ENCODE measurements at places on chromosomes 6 and 20. TPM values are rescaled to one million over a fixed set of nuclear protein-coding genes. Genes with fewer than 3 reads are reported as not detected.
A peak's percentile ranks its signal among the peaks of the same experiment; 100 is the strongest.

Gene C6orf52
- total RNA-seq = 4.8 TPM

Gene BYSL
- total RNA-seq = 32.8 TPM

Gene TBXT
- not detected for total RNA-seq

Gene KCNQ5
- total RNA-seq = 1.0 TPM

Gene CTSZ
- total RNA-seq = 61.4 TPM

Gene NINL
- 125 TPM for total RNA-seq

Gene MROH8
- total RNA-seq = 5.7 TPM

Gene TRAPPC3L
- total RNA-seq = not detected

DNA sequence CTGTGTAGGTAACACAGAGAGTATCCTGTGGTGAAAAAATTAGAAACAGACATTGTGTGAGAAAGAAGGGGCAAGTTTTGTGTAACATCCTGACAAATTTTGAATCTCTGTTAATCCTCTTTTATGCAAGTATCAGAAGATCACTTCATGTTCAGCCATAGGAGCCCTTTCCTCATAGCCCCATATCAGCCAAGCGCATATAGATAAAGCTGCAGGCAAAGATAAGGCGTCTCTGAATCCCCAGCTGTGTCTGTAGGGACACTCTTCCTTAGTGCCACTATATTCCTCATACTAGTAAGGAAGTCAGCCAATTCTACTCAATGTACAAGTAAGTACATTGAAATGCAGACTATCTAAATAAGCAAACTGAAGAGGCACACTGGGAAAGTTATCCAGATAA lies 22.3 kb downstream of the HTR1E start:
- H3K4me1 ChIP-seq = peaks cover 4% of the 10 kb centered on the region
- DNase-seq = no peak
- H3K4me3 ChIP-seq = no peak overlapping the region
- H3K36me3 ChIP-seq = no peaks in the 10 kb centered on the region

- no peak for DNase-seq
- H3K36me3 ChIP-seq = no peaks in the 10 kb centered on the region
- H3K27me3 ChIP-seq = peaks cover 90% of the 10 kb centered on the region
- no peak overlapping the region for H3K27ac ChIP-seq
- H3K4me3 ChIP-seq = no peak overlapping the region
Observed at GRCh38 chr6:388202-388903, 3.2 kb upstream of the IRF4 start.

- peaks cover 1% of the 10 kb centered on the region for H3K4me1 ChIP-seq
- DNase-seq = no peak
- H3K36me3 ChIP-seq = no peaks in the 10 kb centered on the region
- H3K27ac ChIP-seq = no peak overlapping the region
Observed at GRCh38 chr6:36809941-36810803, 29.1 kb downstream of the CPNE5 start.

DNA sequence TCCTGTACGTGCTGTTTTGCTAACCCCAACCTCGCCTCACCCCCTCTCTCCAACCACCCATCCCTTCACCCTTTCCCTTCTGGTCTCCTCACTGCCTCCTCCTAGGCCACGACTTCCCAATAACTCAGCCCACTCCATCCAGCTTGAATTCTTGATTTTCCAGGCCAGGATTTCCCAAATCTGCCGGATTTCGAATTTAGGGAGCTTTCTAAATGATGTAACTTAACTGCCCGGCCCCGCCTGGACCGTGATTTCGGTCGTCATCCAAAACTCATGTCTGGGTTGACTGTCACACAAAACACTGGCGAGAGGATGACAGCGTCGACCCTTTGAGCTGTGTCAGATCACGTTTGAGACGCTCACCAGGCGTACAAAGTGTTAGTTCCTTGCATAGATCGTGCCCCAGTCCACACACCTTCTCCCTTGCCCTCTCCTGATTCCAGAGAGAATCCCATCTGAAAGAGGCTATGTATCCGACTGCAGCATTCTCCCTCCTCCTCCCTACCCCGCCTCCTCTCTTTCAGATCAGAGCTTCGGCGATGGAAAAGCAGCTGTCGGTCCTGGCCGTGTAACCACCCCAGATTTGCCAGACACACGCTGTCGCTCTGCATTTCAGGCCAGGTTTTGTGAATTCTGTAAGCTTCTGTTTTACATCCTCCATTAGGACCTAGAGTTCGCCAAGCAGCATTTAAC lies 168.2 kb downstream of the GPX5 start:
- H3K36me3 ChIP-seq = peaks cover 6% of the 10 kb centered on the region
- no peak overlapping the region for H3K27ac ChIP-seq
- peak overlapping the region; percentile 31 for H3K4me3 ChIP-seq
- no peak for DNase-seq

DNA sequence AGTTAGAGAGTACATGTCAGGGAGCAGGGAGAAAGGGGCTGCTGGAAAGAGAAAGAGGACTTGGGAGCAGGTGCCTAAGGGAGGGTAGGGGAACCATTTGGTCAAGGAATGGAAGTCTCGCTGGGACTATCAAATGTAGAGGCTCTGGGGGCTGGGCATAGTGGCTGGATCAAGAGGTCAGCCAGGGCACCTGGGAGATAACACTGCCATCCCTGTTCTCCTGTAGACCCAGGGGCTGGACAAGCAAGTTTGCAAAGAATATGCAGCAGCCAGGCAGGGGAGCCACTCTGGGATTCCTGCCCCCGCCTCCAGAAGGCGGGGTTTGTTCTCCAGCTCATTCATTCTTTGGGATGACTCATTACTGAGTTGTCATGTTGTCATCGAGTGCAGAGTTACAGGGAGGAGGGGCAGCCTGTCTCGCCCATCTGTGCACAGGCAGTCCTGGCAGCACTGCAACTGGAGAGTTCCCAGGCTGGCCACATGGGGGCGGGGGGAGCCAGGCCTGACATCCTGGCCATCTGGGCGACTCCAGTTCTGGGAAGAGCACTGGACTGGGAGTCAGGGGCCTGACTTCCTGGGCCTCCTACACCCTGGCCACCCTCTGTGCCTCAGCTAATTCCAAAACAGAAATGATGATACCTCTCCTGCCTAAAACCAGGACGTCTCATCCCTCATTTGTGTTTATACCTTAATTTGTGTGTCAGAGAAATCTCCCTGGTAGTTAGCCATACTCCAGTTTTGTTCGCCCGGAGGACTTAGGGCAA lies 28.2 kb upstream of the ZFAND3 start:
- peak overlapping the region; percentile 92 for H3K27ac ChIP-seq
- H3K27me3 ChIP-seq = no peaks in the 10 kb centered on the region
- no peaks in the 10 kb centered on the region for H3K36me3 ChIP-seq
- H3K4me3 ChIP-seq = no peak overlapping the region
- H3K4me1 ChIP-seq = peaks cover 11% of the 10 kb centered on the region

DNA sequence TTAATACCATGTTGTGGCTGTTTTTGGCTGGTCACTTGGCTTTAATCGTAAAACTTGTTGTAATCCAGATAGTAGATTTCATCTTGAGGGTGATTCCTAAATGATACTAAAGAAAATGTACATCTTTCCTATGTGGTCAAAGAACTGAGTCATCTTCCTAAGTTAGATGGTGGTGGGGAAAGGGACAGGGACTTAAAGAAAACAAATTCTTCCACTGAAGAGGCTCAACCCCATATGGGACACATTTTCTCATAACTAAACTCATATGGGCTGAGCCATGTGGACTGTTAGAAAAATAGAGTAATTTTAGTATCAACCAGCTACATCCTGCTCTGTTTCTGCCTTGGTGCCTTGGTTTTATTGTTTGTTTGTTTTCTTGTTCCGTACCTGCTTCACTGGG lies 155.8 kb downstream of the TSHZ2 start:
- DNase-seq = no peak
- peaks cover 4% of the 10 kb centered on the region for H3K4me1 ChIP-seq
- H3K36me3 ChIP-seq = no peaks in the 10 kb centered on the region
- H3K4me3 ChIP-seq = no peak overlapping the region

GRCh38 chr20:36672991-36673390 lies 27.0 kb upstream of the SLA2 start:
- H3K27ac ChIP-seq = no peak overlapping the region
- DNase-seq = no peak
- no peaks in the 10 kb centered on the region for H3K36me3 ChIP-seq
- no peak overlapping the region for H3K4me3 ChIP-seq
- H3K4me1 ChIP-seq = peaks cover 14% of the 10 kb centered on the region

- H3K4me1 ChIP-seq = peaks cover 5% of the 10 kb centered on the region
- no peak overlapping the region for H3K4me3 ChIP-seq
- no peak for DNase-seq
- H3K27ac ChIP-seq = no peak overlapping the region
Observed at GRCh38 chr20:20664795-20665589, 47.5 kb downstream of the RALGAPA2 start.

- H3K4me3 ChIP-seq = no peak overlapping the region
- peak overlapping the region; percentile 4 for H3K27ac ChIP-seq
- peaks cover 1% of the 10 kb centered on the region for H3K36me3 ChIP-seq
- DNase-seq = no peak
- no peaks in the 10 kb centered on the region for H3K27me3 ChIP-seq
Observed at GRCh38 chr20:35901678-35902544, 52.4 kb downstream of the SCAND1 start.

DNA sequence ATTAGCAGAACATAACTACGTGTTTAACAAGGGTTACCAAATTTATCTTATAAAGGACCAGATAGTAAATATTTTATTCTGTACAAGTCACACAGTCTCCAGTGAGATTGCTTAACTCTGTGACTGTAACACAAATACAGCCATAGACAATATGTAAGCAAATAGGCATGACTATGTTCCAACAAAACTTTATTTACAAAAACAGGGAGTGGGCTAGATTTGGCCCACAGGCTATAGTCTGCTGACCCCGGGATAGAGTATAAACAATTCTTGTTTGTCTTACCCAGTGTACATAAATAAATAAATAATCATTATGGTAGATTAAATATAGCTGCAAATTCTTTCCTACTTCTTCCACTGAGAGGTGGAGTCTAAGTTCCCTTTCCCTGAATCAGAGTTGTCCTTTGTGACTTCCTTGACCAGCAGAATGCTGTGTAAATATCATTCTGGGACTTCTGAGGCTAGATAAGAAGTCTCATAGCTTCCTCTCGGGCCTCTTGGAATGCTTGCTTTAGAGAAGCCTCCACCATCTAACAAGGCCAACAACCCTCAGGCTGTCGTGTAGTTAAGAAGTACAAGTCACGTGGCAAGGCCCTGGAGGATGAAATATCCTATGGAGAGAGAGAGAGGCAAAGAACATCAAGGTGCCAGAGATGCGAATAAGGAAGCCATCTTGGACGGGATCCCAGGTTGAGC lies 59.1 kb upstream of the TMEM244 start:
- peaks cover 5% of the 10 kb centered on the region for H3K4me1 ChIP-seq
- no peak for DNase-seq
- no peaks in the 10 kb centered on the region for H3K36me3 ChIP-seq
- H3K27me3 ChIP-seq = no peaks in the 10 kb centered on the region
- H3K27ac ChIP-seq = no peak overlapping the region
- no peak overlapping the region for H3K4me3 ChIP-seq

- peaks cover 7% of the 10 kb centered on the region for H3K27me3 ChIP-seq
- H3K36me3 ChIP-seq = no peaks in the 10 kb centered on the region
- H3K4me3 ChIP-seq = no peak overlapping the region
- no peak overlapping the region for H3K27ac ChIP-seq
- no peaks in the 10 kb centered on the region for H3K4me1 ChIP-seq
Observed at GRCh38 chr20:43761386-43762340, 34.9 kb upstream of the GTSF1L start.

DNA sequence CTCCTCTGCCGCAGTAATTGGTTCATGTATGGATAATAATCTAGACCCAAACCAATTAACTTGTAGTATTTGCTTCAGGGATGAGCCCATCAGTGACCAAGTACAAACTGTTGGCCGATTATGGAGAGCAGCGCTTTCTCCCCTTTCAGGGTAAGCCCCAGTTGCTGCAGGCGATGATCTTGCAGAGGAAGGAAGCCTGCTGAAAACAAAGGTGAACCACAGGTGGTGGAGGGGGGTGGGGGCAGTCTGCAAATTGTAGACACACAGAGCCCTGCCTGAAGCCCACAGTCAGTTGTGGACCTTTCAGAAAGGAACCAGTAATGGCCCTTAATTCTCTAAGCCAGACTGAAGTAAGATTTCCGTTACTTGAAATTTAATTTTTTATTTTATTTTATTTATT lies 167.9 kb upstream of the JARID2 start:
- no peak for DNase-seq
- no peak overlapping the region for H3K27ac ChIP-seq
- H3K36me3 ChIP-seq = no peaks in the 10 kb centered on the region
- H3K27me3 ChIP-seq = no peaks in the 10 kb centered on the region
- H3K4me3 ChIP-seq = no peak overlapping the region

DNA sequence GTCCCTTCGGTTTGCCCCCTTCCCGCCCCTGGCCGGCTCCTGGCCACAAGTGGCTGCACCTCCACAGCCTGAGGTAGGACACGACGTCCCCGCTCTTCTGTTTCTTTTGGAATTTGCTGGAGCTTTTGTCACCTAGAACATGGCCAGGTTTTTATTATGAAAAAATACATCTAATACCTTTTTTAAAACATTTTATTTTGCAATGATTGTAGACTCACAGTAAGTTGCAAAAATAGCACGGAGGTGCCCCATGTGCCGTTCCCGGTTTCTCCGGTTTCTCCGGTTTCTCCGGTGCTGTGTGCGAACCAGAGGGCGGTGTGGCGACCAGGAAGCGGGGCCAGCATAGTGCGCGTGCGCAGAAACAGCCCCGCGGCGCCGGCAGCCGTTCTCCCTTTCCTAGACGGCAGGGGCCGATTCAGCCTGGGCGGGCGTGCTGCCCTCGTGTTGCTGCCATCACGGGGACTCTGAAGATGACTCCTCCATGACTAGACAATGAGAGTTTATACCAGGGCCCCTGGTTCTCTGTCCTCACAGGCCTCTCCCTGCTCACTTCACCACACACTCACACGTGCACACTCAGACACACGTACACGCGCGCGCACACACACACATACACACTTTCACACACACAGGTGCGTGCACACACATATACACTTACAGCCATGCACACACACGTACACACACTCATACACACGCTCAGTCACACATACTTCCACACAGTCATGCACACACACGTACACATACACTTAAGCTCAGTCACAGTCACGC lies 102.1 kb downstream of the TMEM242 start:
- peaks cover 4% of the 10 kb centered on the region for H3K36me3 ChIP-seq
- H3K27ac ChIP-seq = peak overlapping the region; percentile 5
- peaks cover 11% of the 10 kb centered on the region for H3K27me3 ChIP-seq
- H3K4me3 ChIP-seq = peak overlapping the region; percentile 60
- DNase-seq = peak; percentile 78

- no peak overlapping the region for H3K4me3 ChIP-seq
- no peaks in the 10 kb centered on the region for H3K36me3 ChIP-seq
- H3K4me1 ChIP-seq = no peaks in the 10 kb centered on the region
- no peak overlapping the region for H3K27ac ChIP-seq
Observed at GRCh38 chr6:140043762-140044378, 669.4 kb upstream of the CITED2 start.

GRCh38 chr6:8268606-8269005 lies 166.3 kb upstream of the EEF1E1 start:
- H3K27ac ChIP-seq = no peak overlapping the region
- DNase-seq = no peak
- H3K4me3 ChIP-seq = no peak overlapping the region
- no peaks in the 10 kb centered on the region for H3K4me1 ChIP-seq
- no peaks in the 10 kb centered on the region for H3K27me3 ChIP-seq

DNA sequence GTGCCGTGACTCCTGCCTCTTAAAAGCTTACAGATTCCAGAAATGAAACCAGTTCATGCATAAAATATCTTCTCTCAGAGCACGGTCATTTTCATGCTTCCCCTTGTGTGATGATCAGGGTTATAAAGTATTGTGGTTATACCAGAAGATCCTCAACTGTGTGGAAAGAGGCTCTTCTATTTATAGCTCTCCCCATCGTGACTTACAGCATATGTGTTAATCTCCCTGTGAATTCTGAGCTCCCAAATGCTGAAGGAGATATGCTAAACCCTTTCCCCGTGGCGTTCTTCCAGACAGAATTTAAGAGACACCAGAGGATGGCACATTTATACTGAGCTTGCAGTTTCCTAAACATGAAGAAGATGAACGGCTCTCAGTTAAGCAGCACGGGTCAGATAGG lies 158.8 kb downstream of the CDH26 start:
- no peaks in the 10 kb centered on the region for H3K36me3 ChIP-seq
- H3K27me3 ChIP-seq = peaks cover 22% of the 10 kb centered on the region
- no peak for DNase-seq
